ENCODE measurements at places on chromosomes 5 and 9. TPM values are rescaled to one million over a fixed set of nuclear protein-coding genes. Genes with fewer than 3 reads are reported as not detected.

- no peak for DNase-seq
Measured at GRCh38 chr9:21428235-21428634, 12.0 kb upstream of the IFNA1 start.

- no peak for DNase-seq
Measured at GRCh38 chr5:102226321-102226720, 69.8 kb downstream of the SLCO4C1 start.

- DNase-seq = no peak
Measured at GRCh38 chr9:72753266-72753893, 199.5 kb downstream of the ALDH1A1 start.

GRCh38 chr9:131410044-131410491 is 16.2 kb downstream of the PRRC2B start:
- DNase-seq = no peak

GRCh38 chr5:14503017-14503680 is 78.4 kb upstream of the OTULINL start:
- no peak for DNase-seq

GRCh38 chr5:154576429-154576806 is 98.4 kb upstream of the HAND1 start:
- DNase-seq = peak; percentile 60

Gene EIF4EBP3
- 5.3 TPM for total RNA-seq

Gene MINAR2
- 0.25 TPM for total RNA-seq

Gene CDC25C
- total RNA-seq = 2.7 TPM
